ENCODE measurements at places on chromosomes 1 and 21.

- DNase-seq: no peak
These were observed 34.9 kb downstream of the DEGS1 start for GRCh38 chr1:224217655-224218623.

DNA sequence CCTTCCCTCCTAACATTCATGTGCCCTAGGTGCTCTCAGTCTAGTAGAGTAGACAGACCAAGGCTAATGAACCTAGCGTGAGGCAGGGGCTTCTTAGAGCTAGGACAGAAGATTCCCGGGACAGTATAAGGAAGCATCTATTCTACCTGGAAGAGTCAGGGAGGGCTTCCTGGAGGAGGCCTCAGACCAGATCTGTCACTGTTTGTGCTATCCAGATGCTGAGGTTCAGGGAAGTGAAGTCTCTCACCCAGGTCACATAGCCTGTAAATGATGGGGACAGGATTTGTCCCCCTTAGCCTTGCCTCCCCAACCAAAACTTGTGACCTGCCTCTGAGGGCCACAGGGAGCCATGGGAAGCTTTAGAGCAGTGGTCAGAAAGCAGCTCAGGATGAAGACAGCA lies 20.7 kb downstream of the ACTL8 start:
- no peak for DNase-seq

GRCh38 chr1:53130598-53130877 lies 11.9 kb downstream of the SLC1A7 start:
- peak; percentile 10 for DNase-seq

GRCh38 chr1:239952348-239953308 lies 139.1 kb upstream of the FMN2 start:
- no peak for DNase-seq

GRCh38 chr1:201582705-201583442 lies 43.9 kb downstream of the NAV1 start:
- no peak for DNase-seq

GRCh38 chr21:33685613-33686197 lies 43.4 kb downstream of the ITSN1 start:
- DNase-seq: no peak

DNA sequence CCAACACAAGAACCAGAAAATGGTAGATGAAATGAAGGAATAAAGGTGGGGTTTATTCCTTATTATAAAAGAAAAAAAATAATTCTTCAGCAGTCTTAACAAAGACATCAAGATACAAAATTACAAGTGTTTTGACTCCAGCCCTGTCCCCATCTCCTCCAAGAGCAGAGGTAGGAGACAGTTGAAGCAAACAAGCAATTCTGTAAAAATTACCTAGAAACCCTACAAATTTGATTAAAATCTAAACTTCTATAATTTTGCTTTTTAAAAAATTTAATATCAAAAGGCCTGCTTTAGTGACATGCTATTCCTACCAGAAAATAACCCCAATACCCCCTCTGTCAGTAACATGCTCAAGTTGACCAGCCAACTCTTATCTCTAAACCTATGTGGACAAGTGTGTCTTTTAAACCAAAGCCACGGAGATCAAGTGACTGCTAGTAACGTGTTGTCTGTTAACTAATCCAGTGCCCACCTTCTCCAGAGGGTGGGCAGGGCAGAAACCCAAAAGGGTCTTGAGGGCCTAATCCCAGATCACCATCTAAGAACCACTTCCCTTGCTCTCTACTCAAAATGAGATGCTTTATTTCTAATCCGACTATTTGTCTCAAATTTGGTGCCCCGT lies 8.4 kb downstream of the GLUL start:
- no peak for DNase-seq

GRCh38 chr1:223473601-223474344 lies 80.6 kb downstream of the CCDC185 start:
- no peak for DNase-seq

GRCh38 chr1:112672842-112673241 lies 1.6 kb upstream of the MOV10 start:
- DNase-seq: no peak

- DNase-seq: no peak
These were observed 57.2 kb downstream of the ST3GAL3 start for GRCh38 chr1:43764581-43764980.

DNA sequence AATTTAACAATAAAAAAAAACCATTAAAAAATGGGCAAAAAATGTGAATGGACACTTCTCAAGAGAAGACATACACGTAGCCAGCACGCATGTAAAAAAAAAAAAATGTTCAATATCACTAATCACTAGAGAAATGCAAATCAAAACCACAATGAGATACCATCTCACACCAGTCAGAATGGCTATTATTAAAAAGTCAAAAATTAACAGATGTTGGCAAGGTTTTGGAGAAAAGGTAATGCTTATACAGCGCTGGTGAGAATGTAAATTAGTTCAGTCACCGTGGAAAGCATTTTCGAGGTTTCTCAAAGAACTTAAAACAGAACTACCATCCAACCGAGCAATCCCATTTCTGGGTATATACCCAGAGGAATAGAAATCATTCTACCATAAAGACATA lies 1091.5 kb upstream of the B3GALT2 start:
- no peak for DNase-seq

- no peak for DNase-seq
These were observed 73.3 kb upstream of the DPH5 start for GRCh38 chr1:101098907-101099306.

DNA sequence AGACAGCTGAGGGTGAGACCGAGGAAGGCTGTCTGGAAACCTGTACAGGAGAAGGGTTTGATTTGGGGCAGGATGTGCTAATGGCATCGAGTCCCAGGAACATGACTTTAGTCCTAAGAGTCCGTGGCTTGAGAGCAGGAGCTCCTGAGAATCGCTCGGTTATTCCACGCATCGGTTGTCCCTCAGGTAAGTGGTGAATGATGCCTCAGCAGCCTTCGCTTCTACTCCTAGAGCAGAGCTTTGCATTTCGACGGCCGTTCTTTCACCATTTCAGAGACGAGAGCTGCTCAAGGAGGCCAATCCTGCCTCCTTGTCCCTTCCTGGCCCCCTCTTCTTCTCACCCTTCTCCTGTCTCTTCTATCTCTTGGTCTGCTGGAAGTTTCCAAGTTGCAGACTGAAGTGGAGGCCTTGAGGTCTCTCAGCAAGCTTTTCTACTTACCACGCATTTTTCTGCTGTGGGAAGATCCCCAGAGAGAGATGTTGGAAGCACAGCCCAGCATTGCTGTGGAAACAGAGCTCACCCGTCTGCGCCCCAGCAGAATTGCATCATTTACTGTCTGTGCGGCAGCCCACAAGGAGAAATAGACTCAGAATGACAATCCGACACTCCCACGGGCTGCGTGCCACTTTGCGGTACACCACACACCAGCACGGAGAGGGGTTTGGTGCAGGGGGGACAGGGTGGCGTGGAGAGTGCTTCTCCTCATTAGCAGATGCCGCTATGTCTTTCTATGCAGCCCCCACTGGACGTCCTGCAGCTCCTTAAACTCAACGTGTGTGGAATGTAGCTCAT lies 270.7 kb upstream of the C1orf174 start:
- no peak for DNase-seq

GRCh38 chr1:31605908-31606427 lies 11.5 kb upstream of the HCRTR1 start:
- no peak for DNase-seq

GRCh38 chr21:44455524-44456213 lies 359 bp downstream of the LRRC3 start:
- DNase-seq: no peak

DNA sequence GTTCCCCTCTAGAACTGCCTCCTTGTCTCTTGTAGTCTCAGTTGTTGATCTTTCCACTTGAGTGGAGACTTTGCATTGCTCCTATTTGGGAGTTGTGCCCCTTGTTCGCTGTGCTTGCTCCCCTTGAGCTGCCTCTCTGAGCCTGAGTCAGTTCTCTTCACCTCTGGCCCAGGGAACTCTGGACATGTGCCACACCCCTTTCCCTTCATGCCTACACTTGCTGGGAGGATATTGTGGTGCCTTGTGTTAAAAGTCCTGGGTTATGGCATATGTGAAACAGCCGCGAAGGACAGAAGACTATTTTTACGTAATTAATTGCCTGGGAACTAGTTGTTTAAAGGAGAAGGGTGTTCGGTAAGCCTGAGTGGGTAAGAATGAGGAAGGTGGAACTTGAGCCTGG lies 32.2 kb upstream of the RPTN start:
- no peak for DNase-seq

- DNase-seq: no peak
These were observed 2.0 kb upstream of the NID1 start for GRCh38 chr1:236066828-236067386.

DNA sequence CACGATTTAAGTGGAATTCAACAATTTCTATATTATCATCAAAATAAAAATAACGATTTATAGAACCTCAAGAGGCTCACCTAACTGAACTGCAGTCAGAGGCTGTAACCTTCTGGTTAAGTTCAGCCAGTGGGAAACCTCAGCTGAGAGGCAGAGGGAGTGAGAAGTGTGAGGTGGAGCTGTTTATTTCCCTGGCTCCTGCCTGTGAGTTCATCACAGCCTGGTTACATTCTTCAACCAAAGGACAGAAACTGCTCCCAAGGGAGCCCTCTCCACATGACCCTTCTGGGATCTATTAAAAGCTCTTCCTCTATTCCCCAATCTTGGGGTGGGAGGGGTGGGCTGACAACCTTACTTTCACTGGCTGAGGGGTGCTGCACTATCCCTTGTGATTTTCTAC lies 22.2 kb downstream of the DYNLT5 start:
- no peak for DNase-seq

DNA sequence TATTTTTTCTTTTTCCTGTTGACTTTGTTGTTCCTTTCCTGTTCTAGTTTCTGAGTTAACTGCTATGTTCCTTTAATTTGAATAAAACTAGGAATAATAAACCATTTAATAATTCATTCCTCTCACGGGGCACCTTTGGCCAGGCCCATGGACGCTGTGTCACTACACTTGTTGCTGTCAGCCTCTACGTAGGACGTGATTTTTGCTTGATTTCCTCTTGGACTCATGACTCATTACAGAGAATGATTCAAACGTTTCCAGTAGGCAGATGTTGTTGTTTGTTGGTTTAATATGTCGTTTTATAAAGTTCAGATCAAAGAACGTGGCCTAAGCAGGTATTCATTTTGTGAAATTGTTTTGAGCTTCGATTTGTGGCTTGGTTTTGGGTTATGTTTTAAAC lies 9.1 kb upstream of the SLC19A1 start:
- DNase-seq: no peak

DNA sequence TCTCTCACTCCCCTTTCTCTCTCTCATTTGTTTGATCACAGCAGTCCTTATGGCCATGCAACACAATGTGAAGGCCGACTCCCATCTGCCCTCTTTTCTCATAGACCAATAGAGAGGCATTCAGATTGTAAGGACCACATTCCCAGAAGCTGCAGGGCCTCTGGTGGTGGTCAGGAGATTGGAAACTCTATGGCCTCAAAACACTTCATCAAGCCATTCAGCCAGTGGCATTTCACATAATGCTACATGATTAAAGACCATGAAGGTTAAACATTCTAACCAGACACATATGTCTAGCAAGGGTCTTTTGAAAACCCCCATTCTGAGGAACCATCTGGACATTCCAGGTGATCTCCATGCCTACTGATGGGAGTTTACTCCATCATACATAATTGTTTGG lies 769.5 kb upstream of the CXADR start:
- DNase-seq: no peak

GRCh38 chr1:165451691-165452090 lies 6.8 kb upstream of the RXRG start:
- no peak for DNase-seq

DNA sequence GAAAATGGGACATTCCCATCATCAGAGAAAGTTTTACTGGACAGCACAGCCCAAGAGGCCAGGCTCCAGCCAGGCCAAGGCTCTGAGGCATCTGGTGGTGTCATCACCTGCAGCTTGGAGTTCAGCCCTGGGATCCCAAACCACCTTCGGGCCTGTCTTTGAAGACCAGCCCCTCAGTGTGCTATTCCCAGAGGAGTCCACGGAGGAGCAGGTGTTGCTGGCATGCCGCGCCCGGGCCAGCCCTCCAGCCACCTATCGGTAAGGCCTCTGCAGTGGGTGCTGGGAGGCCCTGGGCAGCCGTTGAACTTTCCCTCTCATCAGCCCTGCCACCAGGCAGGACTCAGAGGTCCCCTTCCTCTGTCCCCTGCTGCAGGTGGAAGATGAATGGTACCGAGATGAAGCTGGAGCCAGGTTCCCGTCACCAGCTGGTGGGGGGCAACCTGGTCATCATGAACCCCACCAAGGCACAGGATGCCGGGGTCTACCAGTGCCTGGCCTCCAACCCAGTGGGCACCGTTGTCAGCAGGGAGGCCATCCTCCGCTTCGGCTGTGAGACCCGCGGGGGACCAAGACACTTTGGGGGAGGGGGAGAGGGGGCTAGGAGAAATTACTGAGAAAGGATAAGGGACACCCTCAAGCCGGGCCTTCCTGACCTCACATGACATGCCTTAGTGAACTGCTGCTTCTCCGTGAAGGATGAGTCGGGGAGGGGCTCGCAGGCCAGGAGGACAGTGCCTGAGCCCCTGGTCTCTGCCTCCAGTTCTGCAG lies 15.0 kb downstream of the CNTN2 start:
- no peak for DNase-seq

DNA sequence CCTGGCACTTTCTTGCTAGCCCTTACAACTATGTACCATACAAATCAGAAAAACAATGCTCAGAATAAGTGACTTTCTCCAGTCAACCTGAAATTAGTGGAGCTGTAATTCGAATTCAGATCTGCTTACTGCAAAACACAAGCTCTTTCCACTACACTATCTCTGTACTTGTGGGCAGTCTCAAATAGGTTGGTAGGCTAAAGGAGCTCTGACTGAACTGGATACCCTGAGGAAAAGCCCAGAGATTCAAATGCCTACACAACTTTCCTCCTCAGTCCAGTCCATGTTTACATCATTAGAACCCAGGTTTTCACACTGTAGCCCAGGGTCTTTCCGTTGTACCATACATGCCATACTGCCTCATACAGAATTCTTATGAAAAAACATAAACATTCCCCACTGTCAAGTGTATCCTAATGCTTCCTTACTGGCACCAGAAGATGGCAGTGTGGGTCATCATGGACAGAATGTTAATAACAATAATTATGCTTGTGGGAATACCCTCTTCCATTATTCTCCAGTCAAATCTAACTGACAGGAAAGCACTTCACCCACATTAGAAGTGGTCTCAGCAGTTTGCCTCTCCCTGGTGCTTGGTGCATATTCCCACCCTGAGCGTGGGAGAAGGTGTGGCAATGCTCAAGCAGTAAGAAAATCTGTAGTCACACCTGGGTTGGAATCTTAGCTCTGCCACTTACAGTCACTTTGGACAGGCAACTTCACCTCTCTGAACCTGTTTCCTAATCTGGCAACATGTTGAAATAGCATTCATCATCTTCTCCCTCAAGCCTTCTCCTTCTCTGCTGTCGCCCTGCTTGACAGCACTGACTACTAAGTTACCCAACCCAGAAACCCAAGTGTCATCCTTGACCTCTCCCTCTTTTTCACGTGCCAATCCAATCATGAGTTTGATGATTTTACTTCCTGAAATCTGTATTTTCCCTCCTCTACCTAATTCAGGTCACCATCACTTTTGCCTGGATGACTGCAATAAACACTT lies 14.4 kb upstream of the ZFYVE9 start:
- DNase-seq: no peak

GRCh38 chr1:45530632-45531135 lies 9.0 kb upstream of the PRDX1 start:
- DNase-seq: no peak

All from omental fat pad (tissue), 4 donors.